ENCODE measurements at places on chromosomes 3 and 15. TPM values are rescaled to one million over a fixed set of nuclear protein-coding genes. Genes with fewer than 3 reads are reported as not detected.
A peak's percentile ranks its signal among the peaks of the same experiment; 100 is the strongest.

DNA sequence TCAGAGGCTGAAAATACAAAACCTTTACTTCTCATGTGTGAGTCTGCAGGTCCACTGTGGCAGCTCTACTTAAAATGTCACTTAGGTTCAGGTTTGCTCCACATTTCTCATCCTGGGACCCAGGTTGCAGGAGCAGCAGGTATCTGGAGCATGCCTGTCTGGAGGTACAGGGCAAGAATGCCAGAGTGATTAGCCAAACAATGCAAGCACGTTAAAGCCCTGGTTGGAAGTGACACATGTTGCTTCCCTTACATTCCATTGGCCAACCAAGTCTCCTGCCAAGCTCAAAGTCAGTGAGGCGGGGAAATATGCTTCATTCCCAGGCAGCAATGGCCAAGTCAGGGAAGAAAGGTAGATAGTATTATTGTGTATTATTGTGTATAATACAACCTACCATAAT is 76.8 kb upstream of the ARL6 start:
- H3K27ac ChIP-seq = no peak overlapping the region
- no peak for DNase-seq
- no peak overlapping the region for H3K4me3 ChIP-seq
- H3K27me3 ChIP-seq = no peaks in the 10 kb centered on the region
- H3K36me3 ChIP-seq = no peaks in the 10 kb centered on the region

Gene KLHL40
- not detected for total RNA-seq

- no peaks in the 10 kb centered on the region for H3K36me3 ChIP-seq
- H3K27me3 ChIP-seq = no peaks in the 10 kb centered on the region
- no peak overlapping the region for H3K27ac ChIP-seq
- H3K4me3 ChIP-seq = no peak overlapping the region
Observed at GRCh38 chr15:40240619-40241221, 1.9 kb downstream of the PAK6 start.

DNA sequence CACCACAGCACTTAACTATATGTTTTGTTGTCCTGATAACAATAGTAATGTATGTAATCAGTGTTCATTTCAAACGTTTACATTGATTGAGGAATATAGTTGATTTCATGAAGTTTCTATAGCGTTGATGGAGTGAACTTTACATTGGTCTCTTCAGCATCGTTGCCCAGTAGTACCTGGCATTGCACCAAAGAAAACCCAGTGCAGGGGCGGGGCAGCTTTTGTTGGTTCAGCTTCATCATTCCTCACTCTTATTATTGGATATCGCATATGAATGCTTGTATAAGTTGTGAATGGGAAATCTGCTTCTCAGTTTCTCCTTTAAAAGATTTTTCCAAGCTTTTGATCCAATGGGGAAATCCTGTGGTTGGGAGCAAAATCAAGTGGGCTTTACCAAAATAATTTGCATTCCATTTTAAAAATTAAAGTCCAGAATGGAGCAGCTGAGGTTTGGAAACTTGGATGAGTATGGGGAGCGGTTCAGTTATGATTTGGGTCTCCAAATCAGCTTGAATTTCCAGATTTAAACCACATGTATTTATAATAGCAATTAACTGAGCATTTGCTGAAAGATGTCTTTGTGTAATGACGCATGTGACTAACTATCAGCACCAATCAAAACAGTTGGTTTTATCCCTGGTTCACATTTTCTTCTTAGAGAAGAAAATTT is 213.7 kb downstream of the ALCAM start:
- no peaks in the 10 kb centered on the region for H3K36me3 ChIP-seq
- H3K27me3 ChIP-seq = no peaks in the 10 kb centered on the region
- DNase-seq = no peak
- no peaks in the 10 kb centered on the region for H3K4me1 ChIP-seq
- H3K27ac ChIP-seq = no peak overlapping the region

- DNase-seq = peak; percentile 40
- H3K4me3 ChIP-seq = peak within 1 kb of the TSS; percentile 37
Observed at GRCh38 chr15:78811124-78811824, at the start of gene ADAMTS7. Gene ADAMTS7 (minus strand): TSS chr15:78811464. CDS start chr15:78811220, 244 bp downstream.

Gene CD276
- total RNA-seq = not detected

- H3K36me3 ChIP-seq = no peaks in the 10 kb centered on the region
- H3K27ac ChIP-seq = no peak overlapping the region
- no peaks in the 10 kb centered on the region for H3K4me1 ChIP-seq
- no peaks in the 10 kb centered on the region for H3K27me3 ChIP-seq
- H3K4me3 ChIP-seq = no peak overlapping the region
Observed at GRCh38 chr15:84833447-84834228, 16.5 kb downstream of the ALPK3 start.

DNA sequence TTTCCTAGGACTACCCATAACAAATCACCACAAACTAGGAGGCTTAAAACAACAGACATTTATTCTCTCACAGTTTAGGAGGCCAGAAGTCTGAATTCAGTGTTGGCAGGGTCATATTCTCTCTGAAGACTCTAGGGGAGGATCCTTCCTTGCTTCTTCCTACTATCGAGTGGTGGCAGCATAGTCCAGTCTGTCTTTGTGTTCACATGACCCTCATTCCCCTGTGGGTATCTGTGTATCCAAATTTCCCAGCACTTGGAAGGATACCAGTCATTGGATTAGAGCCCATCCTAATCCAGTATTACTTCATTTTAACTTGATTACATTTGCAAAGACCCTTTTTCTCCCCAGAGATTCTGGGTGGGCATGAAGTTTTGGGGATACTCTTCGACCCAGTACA is 63.8 kb downstream of the GMPS start:
- DNase-seq = no peak
- peaks cover 45% of the 10 kb centered on the region for H3K36me3 ChIP-seq
- H3K27ac ChIP-seq = no peak overlapping the region
- H3K27me3 ChIP-seq = no peaks in the 10 kb centered on the region
- H3K4me1 ChIP-seq = no peaks in the 10 kb centered on the region

- no peak for DNase-seq
- H3K27ac ChIP-seq = no peak overlapping the region
- no peaks in the 10 kb centered on the region for H3K36me3 ChIP-seq
- H3K4me1 ChIP-seq = no peaks in the 10 kb centered on the region
Observed at GRCh38 chr3:150110097-150110496, 139.4 kb upstream of the PFN2 start.

GRCh38 chr3:131323014-131323413 is 58.6 kb upstream of the NUDT16 start:
- H3K4me3 ChIP-seq = no peak overlapping the region
- no peaks in the 10 kb centered on the region for H3K36me3 ChIP-seq
- no peak overlapping the region for H3K27ac ChIP-seq

GRCh38 chr15:74318376-74319137 is 48.9 kb downstream of the CYP11A1 start:
- H3K36me3 ChIP-seq = no peaks in the 10 kb centered on the region
- no peaks in the 10 kb centered on the region for H3K27me3 ChIP-seq
- no peak overlapping the region for H3K27ac ChIP-seq

- no peaks in the 10 kb centered on the region for H3K36me3 ChIP-seq
- H3K27me3 ChIP-seq = no peaks in the 10 kb centered on the region
- no peak for DNase-seq
- H3K27ac ChIP-seq = no peak overlapping the region
- H3K4me3 ChIP-seq = no peak overlapping the region
Observed at GRCh38 chr3:151684094-151684493, 49.6 kb upstream of the AADACL2 start.

DNA sequence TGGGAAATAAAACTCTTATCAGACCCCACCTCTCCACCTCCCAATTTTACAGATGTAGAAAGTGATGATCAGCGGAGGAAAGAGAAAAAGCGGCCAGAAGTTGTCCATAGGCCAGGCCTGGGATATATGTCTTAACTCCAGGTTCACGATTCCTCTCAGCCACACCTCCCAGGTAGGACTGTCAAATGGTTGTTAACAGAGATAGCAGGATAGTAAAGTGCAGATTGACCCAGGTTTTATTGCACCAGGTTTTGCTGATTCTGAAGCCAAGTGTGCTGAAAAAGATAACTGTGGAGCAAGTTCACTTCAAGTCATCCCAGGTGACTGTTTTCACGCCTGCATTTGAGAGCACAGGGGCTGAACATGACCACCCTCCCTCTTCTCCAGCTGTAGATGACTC is 36.1 kb downstream of the LSM3 start:
- H3K4me3 ChIP-seq = no peak overlapping the region
- H3K4me1 ChIP-seq = no peaks in the 10 kb centered on the region
- H3K27me3 ChIP-seq = no peaks in the 10 kb centered on the region
- no peak overlapping the region for H3K27ac ChIP-seq
- no peak for DNase-seq

DNA sequence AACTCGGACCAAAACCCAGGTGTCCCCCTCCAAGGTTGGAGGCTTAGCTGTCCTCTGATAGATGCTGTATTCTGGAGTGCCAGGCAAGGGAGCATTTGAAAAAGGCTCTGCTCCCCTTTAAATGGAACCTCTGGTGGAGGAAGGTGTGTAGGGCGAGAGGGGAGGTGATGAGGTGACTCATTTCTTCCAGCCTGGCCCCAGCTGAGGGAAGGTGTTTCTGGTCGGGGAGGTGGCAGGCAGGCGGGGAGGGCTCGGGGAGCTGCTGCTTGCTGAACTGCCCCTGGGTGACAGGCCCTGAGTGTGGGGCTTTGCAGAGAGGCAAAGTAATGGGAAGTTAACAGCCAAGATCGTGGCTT is 18.8 kb downstream of the PSTPIP1 start:
- DNase-seq = no peak
- H3K4me3 ChIP-seq = peak overlapping the region; percentile 43
- H3K27me3 ChIP-seq = no peaks in the 10 kb centered on the region
- H3K36me3 ChIP-seq = no peaks in the 10 kb centered on the region
- peaks cover 99% of the 10 kb centered on the region for H3K4me1 ChIP-seq

- H3K27me3 ChIP-seq = no peaks in the 10 kb centered on the region
- no peak for DNase-seq
- no peak overlapping the region for H3K4me3 ChIP-seq
Observed at GRCh38 chr15:42079401-42079908, 14.9 kb downstream of the PLA2G4D start.

Gene LRRC2
- total RNA-seq = 0.35 TPM

DNA sequence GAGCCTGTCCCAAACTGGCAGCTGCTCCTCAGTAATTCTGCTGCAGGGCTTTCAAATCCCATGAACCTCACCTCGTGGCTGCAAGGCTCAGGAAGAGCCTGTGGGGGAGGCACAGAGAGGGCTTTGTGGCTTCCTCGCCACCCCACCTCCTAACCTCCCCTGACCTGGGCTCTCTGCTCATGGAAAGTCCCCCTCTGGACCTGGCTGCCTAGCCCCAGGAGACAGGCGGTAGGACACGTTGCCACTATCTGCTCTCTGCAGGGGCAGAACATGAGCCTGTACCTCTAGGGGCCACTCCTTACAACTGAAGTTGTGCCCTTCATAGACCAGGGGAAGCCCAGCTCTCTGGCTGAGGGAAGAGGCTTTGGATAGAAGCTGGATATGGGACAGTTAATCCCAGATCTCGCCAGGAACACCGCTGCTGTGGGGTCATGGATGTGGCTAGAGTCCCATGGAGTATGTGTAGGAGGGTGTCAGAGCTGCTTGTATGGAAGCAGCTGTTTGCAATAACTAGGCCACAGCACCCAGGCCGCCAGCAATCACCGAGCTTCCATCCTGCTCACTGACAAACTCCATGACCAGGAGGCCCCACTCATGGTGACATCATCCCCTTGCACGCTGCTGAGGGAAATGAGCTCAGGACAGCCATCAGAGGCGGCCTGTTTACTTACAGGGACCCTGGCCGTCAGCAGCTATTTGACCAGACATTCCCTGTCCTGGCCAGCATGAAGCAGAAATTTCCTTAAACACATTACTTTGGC is 34.0 kb upstream of the CILP start:
- H3K36me3 ChIP-seq = no peaks in the 10 kb centered on the region
- H3K27ac ChIP-seq = no peak overlapping the region
- DNase-seq = no peak

Data from naive thymus-derived CD4-positive, alpha-beta T cell (primary cell).